ENCODE measurements at places on chromosomes 11 and 22. TPM values are rescaled to one million over a fixed set of nuclear protein-coding genes. Genes with fewer than 3 reads are reported as not detected.
A peak's percentile ranks its signal among the peaks of the same experiment; 100 is the strongest.

The ISX gene
- not detected for total RNA-seq

The RIMBP3C gene
- total RNA-seq = 0.90 TPM

The SMTNL1 gene
- total RNA-seq = not detected

The ACR gene
- total RNA-seq = 0.21 TPM

The TMEM86A gene
- total RNA-seq = 0.31 TPM

DNA sequence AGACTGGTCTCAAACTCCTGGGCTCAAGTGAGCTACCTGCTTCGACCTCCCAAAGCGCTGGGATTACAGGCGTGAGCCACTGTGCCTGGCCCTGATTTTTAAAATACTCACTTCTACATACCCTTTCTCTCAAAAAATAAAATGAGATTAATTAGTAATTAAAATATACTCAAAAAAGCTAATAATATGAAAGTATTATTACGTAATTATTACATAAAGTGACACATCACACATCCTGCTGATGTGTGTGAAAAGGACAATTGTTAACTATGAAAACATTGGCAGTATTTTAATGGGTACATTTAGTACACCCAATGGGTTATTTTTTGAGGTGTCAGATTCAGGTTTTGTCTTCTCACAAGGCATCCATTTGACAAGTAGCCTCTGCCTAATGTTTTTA, 21.4 kb upstream of the MICAL3 start:
- DNase-seq = no peak

DNA sequence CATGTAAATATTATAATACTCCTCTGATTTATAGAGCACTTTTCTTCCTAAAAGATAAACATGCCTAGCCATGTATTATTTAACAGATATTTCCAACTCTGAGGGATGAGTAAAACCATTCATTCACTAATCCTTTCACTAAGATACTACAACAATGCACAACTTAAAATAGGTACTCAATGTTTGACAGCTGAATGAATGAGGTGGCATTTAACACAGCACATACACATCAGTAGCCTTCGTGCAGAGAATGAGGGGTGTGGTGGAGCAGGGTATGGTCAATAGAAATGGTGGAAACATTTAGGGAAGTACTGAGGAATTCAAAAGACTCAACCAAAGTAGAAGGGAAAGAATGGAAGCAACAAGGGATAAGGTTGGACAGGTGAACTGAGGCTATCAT, 46.7 kb upstream of the MTNR1B start:
- DNase-seq = no peak

- DNase-seq = no peak
Observed at GRCh38 chr22:19434401-19434800, 2.1 kb downstream of the MRPL40 start.

DNA sequence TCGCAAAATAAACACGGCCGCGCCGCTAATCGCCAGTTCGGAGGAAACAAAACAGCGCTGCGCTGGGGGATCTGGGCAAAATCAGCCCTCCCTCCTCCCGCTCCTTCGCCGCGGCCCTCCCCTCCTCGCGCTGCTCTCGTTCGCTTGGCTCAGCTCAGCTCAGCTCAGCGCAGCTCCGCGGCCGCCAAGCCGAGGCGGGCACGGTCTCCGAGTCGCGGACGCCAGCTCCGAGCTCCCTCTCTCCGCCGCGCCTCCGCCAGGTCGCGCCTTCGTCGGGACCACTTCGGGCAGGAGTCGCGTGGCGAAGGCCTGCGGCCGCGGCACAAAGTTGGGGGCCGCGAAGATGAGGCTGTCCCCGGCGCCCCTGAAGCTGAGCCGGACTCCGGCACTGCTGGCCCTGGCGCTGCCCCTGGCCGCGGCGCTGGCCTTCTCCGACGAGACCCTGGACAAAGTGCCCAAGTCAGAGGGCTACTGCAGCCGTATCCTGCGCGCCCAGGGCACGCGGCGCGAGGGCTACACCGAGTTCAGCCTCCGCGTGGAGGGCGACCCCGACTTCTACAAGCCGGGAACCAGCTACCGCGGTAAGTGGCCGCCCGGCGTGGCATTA, at the start of gene SPON1:
TSS of gene SPON1 (plus strand) at position 162 of the 607 bp plus-strand sequence. CDS start at position 344, 182 bp downstream.
- DNase-seq = no peak

- no peak for DNase-seq
Observed at GRCh38 chr11:93608364-93608763, 53.1 kb upstream of the CEP295 start.

DNA sequence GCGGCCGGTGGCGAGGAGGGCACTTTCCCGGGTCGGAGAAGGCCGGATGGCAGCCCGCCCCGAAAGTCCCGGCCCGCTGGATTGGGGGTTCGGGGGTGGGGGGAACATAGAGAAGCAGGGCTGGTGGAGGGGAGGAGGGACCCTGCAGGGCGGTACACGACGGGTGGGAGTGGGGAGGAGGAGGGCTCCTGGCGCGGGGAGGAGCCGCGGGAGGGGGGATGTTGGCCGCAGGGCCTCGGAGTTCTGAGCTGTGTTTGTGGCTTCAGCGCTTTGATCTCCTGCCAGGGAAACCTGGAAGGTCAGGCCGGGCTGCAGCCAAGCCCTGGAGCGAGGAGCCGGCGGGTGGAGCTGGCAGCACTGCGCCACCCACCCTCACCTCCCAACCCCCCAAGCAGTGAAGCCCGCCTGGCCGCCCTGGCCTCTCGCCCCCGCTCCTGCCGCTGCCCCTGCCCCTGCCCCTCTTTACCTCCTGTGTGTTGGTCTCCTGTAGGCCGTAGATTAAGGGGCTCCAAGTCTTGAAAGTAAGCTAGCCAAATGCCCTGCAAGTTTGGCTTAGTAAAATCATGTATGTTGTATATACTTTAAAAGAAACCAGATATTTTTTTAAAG, 30.9 kb downstream of the C22orf31 start:
- DNase-seq = no peak

DNA sequence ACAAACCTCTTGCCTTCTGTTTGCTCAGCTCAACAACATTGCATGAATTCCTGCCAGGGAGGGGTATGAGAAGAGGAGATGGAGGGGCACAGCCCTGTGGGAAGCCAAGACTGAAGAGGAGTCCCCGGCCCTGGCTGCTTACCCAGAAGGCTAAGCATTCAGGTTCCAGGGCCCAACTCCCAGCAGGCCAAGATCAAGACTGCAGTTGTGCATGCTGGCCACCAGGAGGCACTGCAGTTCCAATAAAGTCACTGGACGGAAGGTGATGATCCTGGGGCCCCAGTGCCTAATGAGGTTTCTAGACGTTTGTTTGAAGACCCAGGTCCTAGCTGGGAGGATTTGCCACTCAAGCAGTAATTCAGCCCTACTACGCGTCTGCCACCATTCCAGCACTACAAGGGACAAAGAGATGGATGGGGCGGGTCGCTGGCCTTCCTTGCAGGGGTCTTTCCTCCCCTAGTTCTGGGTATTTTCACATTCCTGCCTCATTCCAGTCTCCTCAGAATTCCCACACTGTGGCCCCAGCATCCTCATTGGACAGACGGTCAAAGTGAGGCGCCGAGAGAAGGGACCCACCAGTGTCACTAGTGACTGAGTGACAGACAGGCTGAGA, 23.6 kb downstream of the ALX4 start:
- peak; percentile 47 for DNase-seq

GRCh38 chr11:62054484-62055121, 69.2 kb upstream of the INCENP start:
- peak; percentile 38 for DNase-seq

DNA sequence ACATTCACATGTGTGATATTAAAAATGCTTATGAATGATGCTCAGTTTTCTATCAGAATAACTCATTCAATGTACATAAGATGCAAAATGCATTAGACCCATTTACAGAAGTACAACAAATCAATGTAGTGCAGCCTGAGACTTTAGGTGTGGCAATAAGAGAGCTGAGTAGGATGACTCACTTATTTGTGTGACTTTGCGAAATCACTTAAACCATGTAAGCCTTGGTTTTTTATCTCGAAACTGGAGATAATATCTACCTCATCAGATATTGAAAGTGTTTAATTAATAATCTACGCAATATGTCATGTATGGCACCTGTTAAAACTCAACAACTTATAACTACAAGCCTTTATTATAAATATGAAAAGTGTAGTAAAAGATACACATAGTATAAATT, 105.7 kb upstream of the LUZP2 start:
- DNase-seq = no peak

DNA sequence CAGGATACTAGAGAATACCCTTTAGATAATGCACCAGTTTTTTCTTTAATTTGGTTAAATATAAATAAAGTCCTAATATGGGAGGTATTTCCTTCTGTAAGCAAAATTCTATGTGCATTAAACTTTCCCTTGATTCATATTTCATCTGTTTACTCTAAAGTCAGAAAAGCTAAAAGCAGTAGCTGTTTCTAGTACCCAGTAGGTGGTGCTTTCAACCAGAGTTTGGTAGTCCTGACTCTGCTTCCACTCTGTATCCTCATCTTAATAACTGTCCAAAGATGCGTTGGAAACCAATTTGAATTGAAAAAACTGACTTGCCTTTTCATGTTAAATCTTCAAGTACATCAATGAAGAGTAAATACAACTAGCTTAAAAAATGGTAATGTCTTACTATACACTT, 1065.2 kb downstream of the JRKL start:
- no peak for DNase-seq

- DNase-seq = no peak
Observed at GRCh38 chr22:26536056-26536761, 23.9 kb upstream of the TFIP11 start.

DNA sequence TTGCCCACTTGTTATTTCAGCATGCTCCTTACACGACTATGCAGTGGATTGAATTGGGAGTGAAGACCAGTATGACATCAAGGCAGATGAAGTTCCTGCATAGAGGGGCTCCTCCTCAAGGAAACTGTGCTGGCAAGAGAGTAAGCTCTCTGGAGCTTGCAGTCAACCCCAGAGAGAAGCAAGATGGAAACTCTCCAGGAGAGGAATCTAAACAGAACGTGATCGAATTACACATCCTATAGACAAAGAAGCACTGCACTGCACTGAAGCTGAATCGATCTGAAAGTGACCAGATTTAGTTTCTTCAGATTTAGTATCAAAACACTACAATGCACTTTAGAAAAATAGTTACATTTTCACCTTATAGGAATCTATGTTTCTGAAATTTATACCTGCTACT, 947.7 kb upstream of the TENM4 start:
- no peak for DNase-seq

GRCh38 chr11:112526699-112527416, 266.2 kb upstream of the PLET1 start:
- no peak for DNase-seq

DNA sequence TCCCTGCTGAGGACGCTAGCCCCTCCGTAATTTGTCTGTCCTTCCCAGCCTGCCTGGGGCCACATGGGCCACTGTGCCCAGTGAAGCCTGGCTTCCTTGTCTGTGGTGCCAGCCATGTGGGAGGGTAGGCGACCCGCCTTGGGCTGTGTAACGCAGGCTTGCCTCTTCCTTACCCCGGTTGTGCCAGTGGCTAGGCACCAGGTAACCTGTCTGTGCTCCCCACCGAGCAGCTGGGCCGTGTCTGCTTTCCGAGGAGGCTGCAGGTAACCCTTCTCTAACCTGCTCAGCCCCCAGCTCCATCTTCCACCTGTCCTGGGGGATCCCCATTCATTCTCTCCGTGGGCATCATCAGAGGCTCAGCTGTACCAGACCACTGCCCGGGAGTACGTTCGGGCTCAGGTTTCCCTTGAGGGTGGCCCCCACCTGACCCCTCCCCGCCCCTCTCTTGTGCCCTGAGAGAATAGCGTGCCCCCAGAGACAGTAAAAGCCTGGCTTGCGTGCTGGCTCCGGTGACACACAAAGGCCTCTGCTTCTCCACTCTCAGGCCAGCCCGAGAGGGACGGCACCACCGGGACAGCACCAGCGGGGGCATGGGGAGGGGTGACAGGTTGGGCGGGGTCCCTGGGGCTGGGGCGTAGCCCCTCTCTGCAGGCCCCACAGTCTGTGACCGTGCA, 79.1 kb downstream of the CDKN1C start:
- DNase-seq = no peak

- DNase-seq = no peak
Observed at GRCh38 chr11:76327756-76328388, 53.1 kb downstream of the THAP12 start.

GRCh38 chr22:22410121-22410520, 98.4 kb downstream of the ZNF280B start:
- DNase-seq = no peak

- no peak for DNase-seq
Observed at GRCh38 chr11:78666675-78667160, 92.1 kb upstream of the NARS2 start.

- DNase-seq = no peak
Observed at GRCh38 chr11:78514922-78515502, 59.7 kb downstream of the NARS2 start.

- DNase-seq = no peak
Observed at GRCh38 chr11:114026355-114026754, 33.2 kb upstream of the ZBTB16 start.

DNA sequence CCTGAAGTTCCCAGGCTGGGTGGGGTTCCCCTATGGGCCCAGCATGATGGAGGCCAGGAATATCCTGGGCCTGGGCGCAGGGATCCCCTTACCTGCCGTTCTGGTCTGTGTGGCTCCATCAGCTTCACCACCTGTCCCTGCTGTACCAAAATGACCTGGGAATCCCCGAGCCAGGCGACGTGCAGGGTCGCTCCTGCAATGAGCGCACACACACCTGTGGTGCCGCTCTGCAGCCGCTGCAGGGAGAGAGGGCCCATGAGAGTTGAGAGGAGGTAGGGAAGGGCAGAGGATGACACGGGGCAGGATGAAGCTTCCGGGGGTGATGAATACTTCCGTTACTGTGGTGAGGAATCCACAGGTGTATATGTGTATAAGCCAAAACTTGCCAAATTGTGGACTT, 21.6 kb downstream of the PPM1F start:
- DNase-seq = no peak

GRCh38 chr11:10351435-10351764, 46.5 kb downstream of the ADM start:
- no peak for DNase-seq

DNA sequence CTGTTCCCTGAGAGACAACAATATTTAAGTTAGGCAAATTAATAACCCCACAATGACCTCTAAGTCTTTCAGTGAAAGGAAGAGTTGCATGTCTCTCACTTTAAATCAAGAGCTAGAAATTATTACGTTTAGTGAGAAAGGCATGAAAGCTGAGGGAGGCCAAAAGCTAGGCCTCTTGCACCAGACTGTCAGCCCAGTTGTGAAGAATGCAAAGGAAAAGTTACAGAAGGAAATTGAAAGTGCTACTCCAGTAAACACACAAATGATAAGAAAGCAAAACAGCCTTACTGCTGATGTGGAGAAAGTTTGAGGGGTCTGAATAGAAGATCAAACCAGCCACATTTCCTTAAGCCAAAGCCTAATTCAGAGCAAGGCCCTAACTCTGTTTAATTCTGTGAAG, 45.0 kb downstream of the BBOX1 start:
- DNase-seq = no peak

All from Panc1 (cell line).